Activated effector memory CD4-positive, alpha-beta T cell treated with anti-CD3 and anti-CD28 coated beads, Interleukin-2, amount 50 U/mL, for 16 hours (primary cell): ENCODE measurements at places on chromosomes 3 and 15.

GRCh38 chr3:50122071-50122470 is 33.1 kb upstream of the SEMA3F start:
- DNase-seq, result no peak

DNA sequence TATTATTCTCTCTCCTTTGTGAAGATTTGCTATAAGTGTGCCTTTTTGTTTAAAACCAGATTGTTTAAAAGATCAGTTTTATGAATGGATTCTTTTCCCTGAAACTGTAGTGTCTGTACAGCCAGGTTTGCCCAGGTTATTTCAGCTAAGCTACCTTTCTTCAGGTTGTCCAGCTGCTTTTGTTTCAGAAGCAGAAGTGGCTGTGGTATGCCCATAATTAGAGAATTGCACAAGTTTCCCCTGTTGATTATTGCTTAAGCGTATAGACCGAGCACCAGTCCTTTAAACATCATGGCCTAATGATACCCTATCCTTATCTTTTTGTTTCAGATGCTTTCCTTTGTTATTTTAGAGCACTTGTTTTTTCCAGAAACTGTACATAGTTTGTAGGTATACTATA is 10.2 kb downstream of the ASB7 start:
- no peak for DNase-seq

DNA sequence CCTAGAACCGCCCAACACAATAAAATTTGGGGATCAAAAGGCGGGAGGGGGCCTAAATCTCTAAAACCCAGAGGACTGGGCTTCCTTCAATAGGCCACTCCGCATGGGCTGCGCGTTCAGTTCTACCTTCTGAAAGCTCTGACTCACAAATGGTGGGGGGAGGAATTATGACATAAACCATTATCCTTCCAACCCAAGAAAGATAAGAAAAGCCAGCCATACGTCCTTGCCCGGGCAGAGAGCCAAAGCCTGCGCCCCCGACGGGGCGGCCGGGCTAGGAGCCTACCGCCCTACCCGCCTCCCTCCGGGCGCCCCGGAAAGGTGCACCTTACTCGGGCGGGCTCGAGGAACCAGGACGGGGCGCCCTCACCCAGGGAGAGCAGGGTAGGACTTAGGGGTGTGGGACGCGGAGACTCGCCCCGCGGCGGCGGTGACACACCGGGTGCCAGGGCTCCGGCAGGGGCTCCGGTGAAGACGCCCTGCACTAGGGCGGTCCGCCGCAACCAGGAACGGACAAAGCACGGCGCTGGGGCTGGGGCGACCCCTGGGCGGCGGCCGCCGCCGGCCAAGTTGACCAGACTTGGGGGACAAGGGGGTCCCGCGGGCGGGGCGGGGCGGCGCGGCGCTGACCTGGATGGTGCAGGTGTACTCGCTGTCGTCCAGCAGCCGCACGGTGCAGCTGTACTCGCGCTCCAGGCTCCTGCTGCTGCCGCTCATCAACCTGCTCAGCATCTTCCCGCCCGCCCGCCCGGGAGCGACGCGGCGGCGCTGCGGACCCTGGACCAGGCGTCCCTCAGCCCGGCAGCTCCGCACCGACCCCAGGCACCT is 534 bp downstream of the FRMD5 start:
- peak; percentile 77 for DNase-seq

DNA sequence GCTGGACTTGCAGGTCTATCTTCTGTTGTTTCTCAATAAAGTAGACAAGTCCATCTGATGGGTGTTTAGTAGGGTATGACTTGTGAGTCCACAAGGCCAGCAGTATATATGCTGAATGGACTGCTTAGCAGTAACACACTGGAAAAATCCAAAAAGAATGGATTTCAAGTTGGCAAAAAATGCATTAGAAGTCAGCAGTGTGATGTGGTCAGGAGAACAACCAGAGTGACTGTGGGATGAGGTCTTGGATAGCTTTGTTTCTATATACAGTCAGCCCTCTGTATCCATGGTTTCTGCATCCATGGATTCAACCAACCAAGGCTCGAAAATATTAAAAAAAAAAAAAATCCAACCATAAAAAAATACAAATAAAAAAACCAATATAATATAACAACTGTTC is 55.8 kb downstream of the LPP start:
- no peak for DNase-seq

GRCh38 chr3:175656461-175656860 is 797.3 kb downstream of the NAALADL2 start:
- DNase-seq, result no peak

- DNase-seq, result no peak
Observed at GRCh38 chr3:185763347-185764005, 61.4 kb downstream of the IGF2BP2 start.

GRCh38 chr3:184360070-184360928 is 1.1 kb downstream of the CLCN2 start:
- DNase-seq, result no peak

- DNase-seq, result no peak
Observed at GRCh38 chr3:142876417-142876816, 12.5 kb downstream of the PCOLCE2 start.

DNA sequence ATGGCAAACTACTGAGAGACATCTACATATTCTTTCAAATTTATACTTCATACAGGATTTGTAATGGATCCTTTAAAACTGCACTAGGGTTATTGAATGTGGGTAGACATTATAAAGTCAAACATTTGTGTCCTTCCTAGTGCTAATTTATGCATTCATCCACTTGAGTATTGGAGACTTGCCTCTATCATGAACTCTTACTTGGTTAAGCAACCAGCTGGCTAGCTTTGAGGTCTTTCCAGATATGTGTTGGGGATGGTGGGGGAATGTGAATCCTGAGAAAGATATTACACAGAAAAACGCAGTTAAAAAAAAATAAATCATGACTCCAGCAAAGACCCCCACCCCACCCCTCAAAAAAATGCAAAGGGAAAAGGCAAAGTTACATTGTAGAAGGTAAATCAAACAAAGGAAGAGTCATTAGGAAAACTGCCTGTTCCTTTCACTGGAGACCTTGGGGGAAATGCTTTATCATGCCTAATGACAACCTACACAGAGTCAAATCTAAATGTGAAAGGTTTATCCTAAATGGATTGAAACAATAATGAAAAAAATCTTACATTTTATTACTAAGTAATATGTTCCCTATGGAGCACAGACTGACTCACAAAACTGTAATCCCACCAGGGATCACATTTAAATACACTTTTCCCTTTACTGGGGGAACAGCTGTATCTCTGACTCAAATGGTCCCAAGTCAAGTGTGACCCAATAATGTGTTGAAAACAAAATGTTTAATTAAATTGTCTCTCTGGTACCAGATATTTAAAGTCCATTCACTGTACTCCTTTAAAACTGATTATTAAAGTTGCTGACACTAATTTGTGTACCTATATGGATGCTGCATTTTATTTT is 522.3 kb downstream of the ROBO1 start:
- no peak for DNase-seq

GRCh38 chr15:60396560-60396957 is 1.2 kb downstream of the ANXA2 start:
- DNase-seq, result no peak

GRCh38 chr3:46410669-46411068 is 3.6 kb downstream of the CCRL2 start:
- DNase-seq, result no peak

- no peak for DNase-seq
Observed at GRCh38 chr3:17915341-17915740, 172.9 kb upstream of the TBC1D5 start.

DNA sequence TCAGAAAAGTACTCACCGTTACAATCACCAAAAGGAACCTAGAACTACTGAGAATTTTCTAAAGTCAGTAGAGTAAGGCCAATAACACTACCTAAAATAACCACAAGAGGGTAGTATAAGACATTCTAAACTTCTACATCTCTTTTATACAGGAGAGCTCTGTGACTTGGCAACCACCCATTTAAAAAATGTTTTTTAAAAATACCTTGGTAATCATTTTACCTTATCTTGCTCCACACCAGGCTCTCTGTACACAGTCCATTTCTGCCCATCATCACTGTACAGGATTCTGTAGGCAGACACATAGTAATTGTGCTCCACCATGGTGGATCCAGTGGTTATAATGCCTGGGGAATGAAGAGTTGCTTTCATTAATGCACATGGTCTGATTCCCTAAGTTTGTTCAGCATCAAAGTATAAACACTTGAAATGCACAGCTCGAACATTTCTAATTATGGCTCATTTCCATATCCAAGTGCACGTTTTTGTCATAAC is 54.5 kb downstream of the ST3GAL6 start:
- DNase-seq, result no peak

DNA sequence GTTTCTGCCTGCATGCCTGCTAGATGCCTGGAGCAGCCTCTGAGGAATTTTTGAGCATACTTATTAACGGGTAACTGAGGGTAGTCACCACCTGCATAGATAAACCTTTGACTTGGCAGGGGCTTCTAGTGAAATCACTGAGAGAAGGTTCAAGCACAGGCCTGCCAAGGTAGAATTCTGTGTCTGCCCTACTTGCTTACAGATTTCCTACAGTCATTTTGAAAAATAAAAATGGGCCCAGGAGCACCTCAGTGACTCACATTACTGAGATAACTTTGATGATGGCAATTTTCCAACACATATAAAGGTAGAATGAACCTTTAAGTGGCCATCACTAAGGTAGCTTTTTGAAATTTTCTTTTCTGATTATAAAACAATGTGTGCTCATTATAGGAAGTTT is 10.8 kb downstream of the CRTAP start:
- DNase-seq, result no peak
